ENCODE measurements at places on chromosomes 4 and X. TPM values are rescaled to one million over a fixed set of nuclear protein-coding genes. Genes with fewer than 3 reads are reported as not detected.

PNMA6E gene
- total RNA-seq: not detected

RPL36A gene
- 381 TPM for total RNA-seq

MAPK10 gene
- total RNA-seq: 8.8 TPM

FATE1 gene
- total RNA-seq: not detected

SPINK2 gene
- not detected for total RNA-seq

CAPN6 gene
- total RNA-seq: 0.07 TPM

RPA4 gene
- total RNA-seq: 1.2 TPM

FGB gene
- total RNA-seq: not detected
